ENCODE measurements at places on chromosomes 7 and 10.

DNA sequence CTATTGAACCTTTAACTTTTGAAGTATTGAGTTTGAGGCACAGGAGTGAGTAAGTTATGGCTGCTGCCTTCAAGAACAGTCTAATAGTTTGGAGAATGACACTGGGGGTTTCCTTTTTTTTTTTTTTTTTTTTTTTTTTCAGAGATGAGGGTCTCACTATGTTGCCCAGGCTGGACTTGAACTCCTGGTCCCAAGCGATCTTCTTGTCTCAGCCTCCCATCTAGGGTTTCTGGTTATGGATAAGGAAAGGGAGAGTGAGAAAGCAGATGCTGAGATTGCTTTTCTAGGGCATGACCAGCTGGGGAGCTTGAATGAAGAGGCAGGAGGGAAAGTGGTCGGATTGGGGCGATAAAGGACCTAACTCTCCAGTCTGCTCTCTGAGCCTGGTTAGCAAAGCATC lies 59.9 kb upstream of the BTRC start:
- no peak for DNase-seq

GRCh38 chr10:92811986-92812385 lies 36.3 kb upstream of the EXOC6 start:
- no peak for DNase-seq

GRCh38 chr10:112844681-112845544 lies 105.1 kb upstream of the TCF7L2 start:
- DNase-seq: no peak

DNA sequence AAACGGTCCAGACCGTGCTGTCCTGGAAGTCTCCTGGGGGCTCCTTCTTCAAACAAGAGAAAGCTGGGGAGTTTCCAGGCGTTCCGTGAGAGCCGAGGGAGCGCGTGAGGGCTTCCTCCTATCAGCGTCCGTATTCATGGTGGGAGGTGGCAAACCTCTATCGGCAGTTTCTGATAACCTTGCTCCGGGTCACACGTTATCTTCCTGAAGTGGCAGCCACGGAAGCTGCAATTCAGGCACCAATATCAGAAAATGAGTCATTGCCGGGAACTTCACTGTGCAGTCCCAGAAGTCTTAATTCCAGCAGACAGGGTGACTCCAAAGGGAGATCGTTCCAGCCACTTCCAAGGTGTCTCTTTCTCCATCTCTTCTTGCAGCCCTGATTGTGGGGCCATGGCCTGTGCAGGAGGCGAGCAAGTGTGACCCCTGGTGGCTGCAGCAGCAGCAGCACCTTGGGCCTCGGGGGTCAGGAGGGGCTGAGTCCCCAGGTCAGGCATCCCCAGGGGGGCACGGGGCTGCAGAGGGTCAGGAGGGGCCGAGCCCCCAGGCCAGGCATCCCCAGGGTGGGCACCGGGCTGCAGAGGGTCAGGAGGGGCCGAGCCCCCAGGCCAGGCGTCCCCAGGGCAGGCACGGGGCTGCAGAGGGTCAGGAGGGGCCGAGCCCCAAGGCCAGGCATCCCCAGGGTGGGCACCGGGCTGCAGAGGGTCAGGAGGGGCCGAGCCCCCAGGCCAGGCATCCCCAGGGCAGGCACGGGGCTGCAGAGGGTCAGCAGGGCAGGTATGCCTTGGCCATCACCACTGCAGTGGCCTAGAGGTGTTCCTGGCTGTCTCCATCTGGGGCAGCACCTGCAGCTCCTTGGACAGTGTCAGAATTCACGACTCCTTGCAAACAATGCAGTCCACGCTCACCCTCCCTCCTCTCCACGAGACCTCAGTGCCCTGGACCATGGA lies 538.7 kb downstream of the DNAJB6 start:
- DNase-seq: no peak

GRCh38 chr10:116733566-116733965 lies 8.8 kb downstream of the HSPA12A start:
- no peak for DNase-seq

GRCh38 chr10:8768341-8768740 lies 713.9 kb downstream of the GATA3 start:
- no peak for DNase-seq

- no peak for DNase-seq
Observed at GRCh38 chr10:66671562-66671961, 254.3 kb upstream of the LRRTM3 start.

GRCh38 chr10:116771101-116771958 lies 29.0 kb upstream of the HSPA12A start:
- no peak for DNase-seq

DNA sequence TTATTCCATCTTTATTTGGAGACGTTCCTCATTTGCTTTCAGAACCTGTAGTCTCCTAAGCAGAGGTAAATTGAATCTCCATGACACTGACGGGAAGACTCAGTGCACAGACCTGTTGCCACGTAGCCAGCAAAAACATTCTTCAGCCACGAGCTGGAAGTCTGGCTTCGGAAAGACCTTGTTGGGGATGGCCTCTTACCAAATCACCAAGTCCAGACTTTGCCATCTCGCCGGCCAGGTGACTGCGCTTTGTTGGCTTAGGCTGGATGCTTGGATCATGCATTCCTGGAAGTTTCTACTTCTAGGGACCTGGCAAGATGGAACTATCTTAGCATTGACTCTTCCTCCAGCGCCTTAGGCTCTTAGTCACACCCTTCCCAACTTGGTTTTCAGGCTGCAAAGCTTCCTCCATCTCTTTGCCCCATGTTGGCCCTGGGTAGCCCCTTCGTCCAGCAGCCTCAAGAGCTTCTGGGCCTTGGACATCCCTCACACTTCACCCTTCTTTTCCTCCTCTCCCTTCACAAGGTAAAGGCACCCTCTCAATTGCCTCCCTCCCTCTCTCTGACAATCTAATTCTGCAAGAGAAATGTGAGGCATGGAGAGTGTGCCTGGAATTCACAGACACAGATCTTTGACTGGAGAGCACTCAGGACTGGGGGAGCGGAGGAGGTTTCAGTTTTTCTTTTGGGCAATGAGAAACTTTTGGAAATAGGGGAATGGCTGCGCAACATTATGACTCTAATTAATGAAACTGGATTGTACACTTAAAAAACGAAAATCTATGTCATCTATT lies 451.9 kb upstream of the MKI67 start:
- no peak for DNase-seq

DNA sequence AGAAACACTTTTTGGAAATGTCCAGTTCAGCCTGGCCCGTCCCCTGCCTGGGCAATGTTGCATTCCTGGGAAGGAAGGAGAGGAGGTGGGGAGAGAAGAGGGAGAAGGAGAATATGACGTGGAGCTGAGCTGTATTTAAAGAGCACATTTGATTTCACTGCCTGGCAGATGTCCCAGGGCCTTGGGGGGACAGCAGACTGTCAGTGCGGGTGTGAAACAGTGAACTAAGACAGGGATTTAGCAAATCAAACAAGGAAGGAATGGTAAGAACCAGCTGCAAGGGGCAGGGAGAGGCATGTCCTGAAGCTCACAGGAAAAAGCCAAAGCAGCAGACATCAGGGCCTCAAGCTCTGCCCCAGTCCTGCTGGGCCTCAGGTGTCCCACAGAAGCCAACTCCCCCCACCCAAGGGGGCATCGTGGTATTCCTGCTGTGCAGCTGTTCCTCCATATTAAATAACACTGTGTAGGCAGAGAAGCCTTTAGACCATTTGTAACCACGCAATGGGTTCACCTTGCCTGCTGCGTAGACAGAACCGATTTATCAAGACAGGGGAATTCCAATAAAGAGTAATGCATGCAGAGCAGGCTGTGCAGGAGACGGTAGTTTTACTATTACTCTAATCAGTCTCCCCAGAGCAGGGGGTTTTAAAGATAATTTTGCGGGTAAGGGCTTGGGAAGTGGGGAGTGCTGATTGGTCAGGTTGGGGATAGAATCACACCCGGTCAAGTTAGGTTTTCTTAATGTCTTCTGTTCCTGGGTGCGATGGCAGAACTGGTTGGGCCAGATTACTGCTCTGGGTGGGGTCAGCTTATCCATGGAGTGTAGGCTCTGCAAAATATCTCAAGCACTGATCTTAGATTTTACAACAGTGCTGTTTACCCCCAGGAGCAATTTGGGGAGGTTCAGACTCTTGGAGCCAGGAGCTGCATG lies 18.3 kb downstream of the LEP start:
- no peak for DNase-seq

Measured in stimulated activated CD8-positive, alpha-beta memory T cell treated with anti-CD3 and anti-CD28 coated beads, Interleukin-7, amount 100 ng/mL, for 1 hour (primary cell).